Stimulated activated CD4-positive, alpha-beta T cell treated with anti-CD3 and anti-CD28 coated beads, TNF-alpha, amount 100 ng/mL, for 4 hours (primary cell): ENCODE measurements at places on chromosomes 11 and 22.

- no peak for DNase-seq
Measured at GRCh38 chr11:131977854-131978253, 607.4 kb downstream of the NTM start.

GRCh38 chr11:109421981-109422869, at the start of gene C11orf87:
TSS of gene C11orf87 (plus strand) at chr11:109422190. CDS start at chr11:109423634, 1,444 bp downstream.
- DNase-seq: no peak

DNA sequence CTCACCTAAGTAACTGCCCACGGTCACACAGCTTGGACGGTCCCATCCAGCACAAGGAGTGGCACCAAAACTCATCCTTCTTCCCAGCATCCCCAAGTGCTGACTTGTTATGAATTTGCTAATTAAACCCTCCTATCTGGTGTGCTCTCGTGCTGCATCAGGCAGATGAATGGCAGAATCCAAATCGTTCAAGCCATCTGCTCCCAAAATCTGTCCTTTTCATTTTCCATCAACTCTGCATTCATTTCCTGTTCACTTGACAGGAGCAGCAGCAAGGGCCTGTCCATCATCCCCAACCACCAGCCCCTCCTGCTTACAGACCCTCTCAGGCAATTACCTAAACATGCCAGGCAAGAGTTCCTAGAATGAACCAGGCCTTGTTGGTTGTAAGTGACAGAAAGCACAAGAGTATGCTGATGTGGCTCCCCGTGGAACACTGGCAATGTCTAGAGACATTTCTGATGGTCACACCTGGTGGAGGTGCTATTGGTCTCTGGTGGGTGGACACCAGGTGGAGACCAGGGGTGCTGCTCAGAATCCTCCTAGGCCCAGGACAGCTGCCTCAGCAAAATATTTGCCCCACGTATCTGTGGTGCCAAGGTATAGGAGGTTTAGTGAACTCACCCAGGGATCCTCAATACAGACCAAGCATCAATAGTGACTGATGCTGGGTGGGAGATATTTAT, 832.5 kb downstream of the TBC1D22A start:
- DNase-seq: no peak

GRCh38 chr11:35145271-35145670, 6.3 kb downstream of the CD44 start:
- no peak for DNase-seq

DNA sequence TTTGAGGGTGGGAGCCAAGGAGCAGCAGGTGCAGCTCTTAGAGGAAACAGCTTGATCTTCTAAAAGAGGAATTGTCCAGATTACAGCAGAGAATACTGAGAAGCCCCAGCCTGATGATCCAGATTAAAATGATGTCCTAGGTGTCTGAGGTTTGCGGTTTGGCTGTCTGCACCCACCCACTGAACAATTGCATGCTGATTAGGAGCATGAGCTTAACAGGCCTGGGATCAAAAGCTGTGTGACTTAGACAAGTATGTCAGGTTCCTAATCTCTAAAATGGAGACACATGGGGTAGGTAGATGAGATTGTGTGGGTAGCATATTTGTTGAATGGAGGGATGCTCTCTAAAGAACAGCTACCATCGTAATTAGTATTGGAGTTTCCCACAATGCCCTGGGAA, 166.8 kb upstream of the SEZ6L start:
- DNase-seq: no peak
